Ureter (tissue), 1 donor: ENCODE measurements at places on chromosomes 13 and 19.

DNA sequence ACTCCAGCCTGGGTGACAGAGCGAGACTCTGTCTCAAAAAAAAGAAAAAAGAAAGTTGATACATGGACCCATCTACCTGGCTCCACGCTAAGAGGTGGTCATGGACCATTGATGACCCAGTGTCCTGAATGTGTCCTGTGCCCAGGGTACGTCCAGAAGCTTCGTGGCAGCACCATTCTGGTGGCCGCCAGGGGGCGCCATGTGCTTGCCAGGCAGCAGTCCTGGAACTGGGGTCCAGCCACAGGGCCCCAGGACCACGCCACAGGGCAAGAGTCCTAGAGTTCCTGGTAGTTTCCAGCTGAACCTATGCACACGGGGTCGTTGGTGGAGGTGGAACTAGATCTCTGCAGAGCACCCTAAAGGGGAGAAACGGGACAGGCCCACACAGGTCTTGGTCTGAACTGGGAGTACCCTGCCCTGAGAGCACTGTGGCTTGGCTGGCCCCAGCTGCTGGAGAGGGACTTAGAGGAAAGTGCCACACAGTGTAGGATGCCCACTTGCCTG, 19.9 kb upstream of the FBXO27 start:
- peak; percentile 54 for DNase-seq

DNA sequence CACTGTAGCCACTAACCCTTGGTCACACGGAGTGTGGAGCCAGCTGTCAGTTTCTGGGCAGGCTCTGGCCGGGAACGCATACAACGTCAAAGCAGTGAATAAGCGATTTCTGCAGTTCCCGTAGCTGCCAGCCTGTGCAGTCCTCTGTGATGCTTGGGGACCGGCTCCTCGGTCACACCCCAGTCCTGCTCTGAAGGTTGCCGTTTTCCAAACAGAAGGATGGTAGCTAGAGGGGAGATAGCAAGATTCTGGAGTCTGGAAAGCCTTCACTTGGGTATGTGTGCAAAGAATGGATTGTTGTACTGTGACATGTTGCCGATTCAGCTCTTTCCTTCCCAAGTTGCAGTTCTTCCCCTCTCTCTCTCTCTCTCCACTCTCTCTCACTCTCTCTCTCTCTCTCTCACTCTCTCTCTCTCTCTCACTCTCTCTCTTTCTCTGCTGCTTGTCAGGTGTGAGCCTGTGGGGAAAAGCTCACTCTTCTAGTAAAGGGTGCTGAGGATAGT, 38.7 kb upstream of the C1QTNF9 start:
- DNase-seq = peak; percentile 60

DNA sequence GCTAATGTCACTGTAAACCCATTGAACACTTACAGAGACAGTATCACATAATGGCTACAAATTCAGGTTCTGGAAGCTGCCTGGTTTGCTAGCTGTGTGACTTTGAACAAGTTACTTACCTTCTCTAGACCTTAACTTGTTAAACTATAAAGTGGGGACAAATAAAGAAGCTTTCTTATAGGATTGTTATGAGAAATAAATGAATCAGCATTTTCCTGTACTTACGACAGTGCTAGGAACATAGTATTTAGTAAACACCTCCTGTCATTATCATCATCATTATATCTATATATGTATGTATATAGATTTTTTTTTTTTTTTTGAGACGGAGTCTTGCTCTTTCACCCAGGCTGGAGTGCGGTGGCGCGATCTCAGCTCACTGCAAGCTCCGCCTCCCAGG, 54.9 kb downstream of the CDK8 start:
- DNase-seq = no peak

DNA sequence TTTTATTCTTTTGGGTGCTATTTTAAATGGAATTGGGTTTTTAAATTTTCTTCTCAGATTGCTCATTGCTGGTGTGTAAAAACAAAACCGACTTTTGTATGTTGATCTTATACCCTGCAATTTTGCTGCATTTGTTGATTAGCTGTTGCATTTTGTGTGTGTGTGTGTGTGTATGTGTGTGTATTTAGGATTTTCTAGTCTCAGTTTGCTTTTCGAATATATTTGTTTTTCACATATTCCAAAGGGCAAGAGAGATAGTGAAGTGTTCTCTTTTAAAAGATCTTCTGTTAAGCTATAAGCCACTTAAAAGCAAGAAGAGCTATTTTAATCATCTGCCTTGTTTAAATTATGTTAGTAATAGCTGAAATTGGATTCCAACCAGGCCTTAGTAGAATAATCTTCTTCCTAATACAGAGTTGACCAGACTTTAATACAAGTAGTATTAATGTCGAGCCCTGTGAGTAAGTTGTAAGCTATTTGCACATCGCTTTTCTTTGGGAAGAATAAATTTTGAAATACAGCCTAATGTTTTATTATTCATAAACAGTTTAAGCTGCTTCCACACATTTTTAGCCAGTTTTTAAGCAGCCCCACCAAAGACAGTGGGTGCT, 57.4 kb downstream of the TM9SF2 start:
- no peak for DNase-seq

GRCh38 chr13:101343128-101343787, 73.0 kb downstream of the NALCN start:
- no peak for DNase-seq

DNA sequence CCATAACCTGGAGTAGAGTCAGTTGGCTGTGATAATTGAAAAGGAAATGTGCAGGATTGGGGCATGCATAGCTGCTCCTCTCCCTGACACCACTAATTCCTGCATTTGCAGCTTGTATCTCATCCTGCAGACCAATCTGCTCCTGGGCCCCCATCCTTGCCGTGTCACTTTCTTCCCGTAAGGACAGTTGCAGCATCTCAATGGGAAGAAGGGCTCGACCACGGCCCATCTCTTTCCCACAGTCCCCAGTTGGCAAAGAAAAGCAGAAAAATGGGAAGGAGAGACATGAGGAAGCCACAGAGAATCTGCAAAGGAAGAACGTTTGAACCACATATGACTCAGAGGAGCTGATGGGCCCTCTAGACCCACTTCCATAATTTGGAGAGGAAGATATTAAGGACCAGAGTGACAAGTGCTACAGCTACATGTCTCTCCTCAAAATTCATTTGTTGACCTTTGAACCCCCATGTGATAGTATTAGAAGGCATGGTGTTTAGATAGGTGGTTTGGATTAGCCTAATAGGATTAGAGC, 1.8 kb upstream of the SIGLEC12 start:
- no peak for DNase-seq

DNA sequence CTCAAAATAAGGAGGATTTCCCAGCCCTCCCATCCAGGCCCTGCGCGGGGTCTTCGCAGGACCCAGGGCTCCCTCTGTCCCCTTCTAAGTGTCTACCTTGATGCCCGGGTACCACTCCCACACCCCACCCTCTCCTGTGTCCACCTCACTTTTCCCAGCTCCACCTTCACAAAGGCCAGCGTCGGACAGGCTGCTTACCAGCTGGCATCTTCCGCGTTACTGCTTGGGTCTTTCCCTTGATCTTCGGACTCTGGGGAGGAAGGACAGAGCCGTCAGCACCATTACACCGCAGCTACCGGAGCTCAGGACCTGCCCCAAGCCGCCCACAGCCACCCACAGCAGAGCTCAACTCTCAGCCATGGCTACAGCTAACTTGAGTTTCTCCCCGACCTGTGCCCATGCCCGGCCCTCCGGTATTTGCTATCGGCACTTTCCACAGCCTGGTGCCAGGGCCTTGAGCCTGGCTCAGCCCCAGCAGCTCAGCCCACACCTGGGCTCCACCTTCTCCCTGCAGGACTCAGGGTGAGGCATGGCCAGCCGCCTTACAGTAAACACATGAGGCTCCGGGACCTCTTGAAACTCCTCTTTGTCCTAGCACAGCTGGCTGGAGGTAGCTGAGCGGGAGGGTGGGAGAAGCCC, 3.8 kb downstream of the C13orf46 start:
- DNase-seq = peak; percentile 64

DNA sequence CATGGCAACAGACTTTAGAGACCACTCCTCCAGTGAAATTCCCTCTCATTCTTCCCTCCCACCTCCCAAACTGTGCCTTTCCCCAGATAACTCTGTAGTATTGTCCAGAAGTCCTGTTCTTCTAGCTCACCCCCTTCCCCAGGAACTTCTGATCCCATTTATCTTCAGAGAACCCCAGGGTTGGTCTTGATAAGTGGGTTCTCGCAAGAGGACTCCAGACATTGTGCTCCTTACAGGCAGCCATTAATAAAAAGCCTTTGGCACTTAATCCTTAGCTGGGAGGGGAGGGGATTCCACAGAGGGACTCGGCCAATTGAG, 1.9 kb downstream of the LTBP4 start:
- DNase-seq = no peak

GRCh38 chr19:50300814-50301606, 28.2 kb downstream of the KCNC3 start:
- DNase-seq = no peak

GRCh38 chr13:95375706-95376105, 74.5 kb upstream of the ABCC4 start:
- DNase-seq = no peak
